Stimulated activated CD8-positive, alpha-beta memory T cell treated with anti-CD3 and anti-CD28 coated beads, Interleukin-4, amount 100 ng/mL, for 1 hour (primary cell): ENCODE measurements at places on chromosomes 11 and 22.

DNA sequence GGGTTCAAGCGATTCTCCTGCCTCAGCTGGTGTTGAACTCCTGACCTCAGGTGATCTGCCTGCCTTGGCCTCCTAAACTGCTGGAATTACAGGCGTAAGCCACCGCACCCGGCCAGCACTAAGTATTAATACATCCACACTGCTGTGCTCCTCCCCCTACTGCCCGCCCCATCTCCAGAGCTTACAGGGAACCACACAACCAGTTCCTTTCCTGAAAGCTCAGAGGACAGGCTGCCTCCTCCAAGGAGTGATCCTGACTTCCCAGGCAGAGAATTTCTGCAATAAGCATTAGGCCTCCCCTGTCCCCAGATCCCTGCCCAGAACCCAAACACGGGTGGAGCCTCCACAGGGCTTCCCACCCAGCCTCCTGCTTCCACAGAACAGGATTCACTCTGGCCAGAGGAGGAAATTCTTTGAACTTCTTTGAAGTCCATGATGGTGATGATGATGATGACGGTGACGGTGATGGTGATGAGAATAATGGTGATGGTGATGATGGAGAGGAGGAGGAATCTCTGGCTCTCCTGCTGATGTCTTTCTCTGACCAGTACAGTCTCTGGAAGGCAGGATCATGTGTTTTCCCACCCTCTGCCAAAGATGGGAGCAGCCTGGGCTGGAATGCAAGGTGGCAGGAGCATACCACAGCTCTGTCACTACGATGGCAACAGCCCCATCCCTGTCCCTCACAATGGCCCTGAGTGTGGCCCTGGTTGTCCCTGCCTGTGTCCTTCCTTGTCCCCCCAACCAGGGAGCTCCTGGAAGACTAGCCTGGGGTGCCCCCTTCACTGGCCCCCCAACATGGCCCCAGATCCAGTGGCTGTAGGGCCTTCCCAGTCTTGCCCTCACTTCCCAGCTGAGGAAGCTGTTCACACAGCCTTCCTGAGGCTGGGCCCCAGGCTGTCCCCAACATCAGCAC is 33.5 kb upstream of the CSNK1E start:
- no peak for DNase-seq

GRCh38 chr22:39251762-39252460 is 7.1 kb upstream of the PDGFB start:
- DNase-seq, result no peak

DNA sequence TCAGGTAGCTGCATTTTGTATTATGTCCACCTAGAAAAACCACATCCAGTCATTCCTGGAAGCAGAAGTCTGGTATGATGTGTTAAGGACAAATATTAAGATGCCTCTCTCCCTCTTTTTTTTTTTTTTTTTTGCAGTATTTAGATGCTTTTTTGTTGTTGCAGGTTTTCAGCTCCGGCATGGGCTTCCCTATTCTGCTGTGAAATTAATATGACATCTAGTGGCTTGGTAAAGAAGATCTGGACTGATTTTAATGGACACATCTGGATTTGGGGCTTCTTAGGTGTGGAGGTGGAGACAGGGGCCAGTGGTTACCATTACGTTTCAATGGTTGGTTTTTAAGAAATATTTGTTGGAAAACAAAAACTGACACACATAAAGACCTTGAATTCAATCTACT is 47.5 kb upstream of the RASSF10 start:
- DNase-seq, result no peak

GRCh38 chr11:47948137-47948536 is 32.2 kb upstream of the PTPRJ start:
- no peak for DNase-seq

DNA sequence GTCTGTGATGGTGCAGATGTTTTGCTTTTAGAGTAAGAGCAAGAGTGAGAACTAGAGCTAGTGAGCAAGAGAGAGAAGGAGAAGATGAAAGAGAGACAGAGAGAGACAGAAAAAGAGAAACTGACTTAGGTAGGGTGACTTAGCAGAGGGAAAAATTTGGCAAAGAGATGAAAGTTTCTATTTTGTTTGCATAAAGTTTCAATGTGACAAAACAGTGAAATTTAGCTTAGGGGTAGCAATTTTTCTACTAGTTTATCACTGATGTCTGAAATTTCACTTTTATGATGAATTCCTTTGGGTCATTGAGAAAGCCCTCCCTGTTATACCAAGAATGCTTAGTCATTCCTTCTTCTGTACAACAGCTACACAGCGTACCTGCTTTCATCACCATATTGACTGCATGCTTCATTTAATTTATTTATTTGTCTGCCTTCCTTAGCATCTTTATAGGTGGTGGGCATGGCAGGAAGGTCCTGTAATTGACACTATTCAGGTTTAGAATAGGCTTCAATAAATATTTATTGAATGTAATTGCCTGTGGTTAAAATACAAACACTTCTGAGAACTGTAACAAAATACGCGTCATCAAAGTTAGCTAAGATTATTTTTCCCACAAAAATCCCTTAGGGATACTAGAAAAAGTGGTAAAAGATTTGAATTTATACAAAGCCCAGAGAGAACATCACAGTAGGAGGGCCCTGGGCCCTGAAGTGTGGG is 19.9 kb upstream of the CTSC start:
- DNase-seq, result no peak
